ENCODE measurements at places on chromosomes 2 and 18.

DNA sequence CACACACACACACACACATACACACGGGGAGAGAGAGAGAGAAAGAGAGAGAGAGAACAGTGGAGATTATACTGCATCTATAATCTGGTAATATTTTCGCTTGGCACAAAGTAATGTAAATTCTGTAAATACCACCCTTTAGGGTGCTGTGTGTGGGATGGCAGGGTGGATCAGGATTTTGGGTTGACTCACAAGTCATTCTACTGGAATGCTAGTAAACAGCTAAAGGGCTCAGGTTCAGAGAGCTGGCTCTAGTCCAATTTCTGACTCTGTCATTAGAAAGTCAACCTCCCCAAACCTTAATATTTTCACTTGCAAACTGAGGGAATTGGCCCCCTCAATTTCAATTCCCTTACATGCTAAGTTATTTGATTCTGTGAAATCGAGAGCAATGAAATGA is 308.3 kb downstream of the TSN start:
- DNase-seq = no peak

- DNase-seq = no peak
These were observed 107.8 kb upstream of the TPO start for GRCh38 chr2:1305342-1306013.

DNA sequence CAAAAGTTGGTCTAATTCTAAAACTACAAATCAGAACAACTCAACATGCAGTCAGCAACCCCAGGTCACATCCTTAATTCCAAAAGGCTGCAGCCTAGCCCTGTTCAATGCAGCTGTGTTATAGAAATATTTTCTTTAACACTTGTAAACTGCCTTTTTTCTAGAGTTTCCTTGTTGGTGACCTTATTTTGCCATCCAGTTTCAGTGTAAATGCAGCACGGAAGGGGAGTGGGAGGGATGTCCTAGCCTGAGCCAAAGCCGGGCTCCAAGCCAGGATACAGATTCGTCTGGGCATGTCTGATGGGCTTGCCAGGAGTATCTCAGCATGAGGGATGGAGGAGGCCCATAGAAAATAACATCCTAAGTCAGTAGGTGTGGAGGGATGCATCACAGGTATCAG is 17.7 kb upstream of the SP3 start:
- DNase-seq = peak; percentile 60

DNA sequence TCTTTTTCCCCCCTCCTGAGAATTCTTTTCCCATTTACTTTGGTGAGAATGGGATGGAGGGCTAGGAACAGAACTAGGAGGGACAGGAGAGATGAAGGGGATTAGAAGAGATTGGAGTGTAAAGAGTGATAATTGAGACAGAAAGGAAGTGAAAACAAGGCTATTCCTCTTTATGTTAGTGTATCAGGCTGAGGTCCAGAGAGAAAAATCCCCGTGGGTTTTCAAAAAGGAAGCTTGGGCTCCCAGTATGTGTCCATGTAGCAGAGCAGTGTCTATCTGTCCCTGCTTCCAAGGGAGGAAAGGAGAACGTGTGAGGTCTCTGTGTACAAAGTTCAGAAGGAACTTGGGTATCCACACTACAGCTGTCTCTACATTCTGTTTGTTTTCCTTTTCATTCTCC is 59.9 kb upstream of the KCNE4 start:
- no peak for DNase-seq

DNA sequence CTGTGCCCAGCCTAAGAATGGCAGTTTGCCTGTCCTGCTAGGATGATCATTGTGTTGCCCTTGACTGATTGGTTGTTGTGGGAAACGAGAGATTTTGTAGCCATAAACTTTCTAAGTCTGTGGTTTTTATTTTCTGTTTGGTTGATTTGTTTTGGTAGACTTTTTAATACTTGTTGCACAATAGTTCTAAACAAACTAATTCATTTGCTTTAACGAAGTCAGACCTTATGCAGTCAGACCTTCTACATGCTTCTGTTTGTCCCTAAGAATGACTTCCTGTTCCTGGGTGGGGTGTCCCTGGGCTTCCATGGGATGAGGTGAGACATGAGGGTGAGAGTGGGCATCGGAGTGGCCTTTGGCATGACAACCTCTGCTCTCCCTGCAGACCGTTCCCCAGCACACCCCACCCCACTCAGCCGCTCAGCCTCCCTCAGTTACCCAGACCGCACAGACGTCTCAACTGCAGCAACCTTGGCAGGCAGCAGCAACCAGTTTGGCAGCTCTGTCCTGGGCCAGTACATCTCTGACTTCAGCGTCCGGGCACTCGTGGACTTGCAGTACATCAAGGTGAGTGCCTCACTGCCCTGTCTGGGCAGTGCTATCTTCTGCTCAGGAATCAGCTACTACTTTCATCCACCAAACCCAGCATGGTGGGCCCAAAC is 7.8 kb upstream of the CNNM3 start:
- no peak for DNase-seq

Data from cerebellar nuclear complex (tissue), 1 donor.